ENCODE measurements at places on chromosomes 7 and 10.
A peak's percentile ranks its signal among the peaks of the same experiment; 100 is the strongest.

GRCh38 chr10:110836706-110837105 is 35.0 kb upstream of the PDCD4 start:
- no peak for DNase-seq

GRCh38 chr10:109895095-109895818 is 28.1 kb downstream of the XPNPEP1 start:
- DNase-seq: peak; percentile 67

- DNase-seq: no peak
These were observed 31.6 kb upstream of the KCNIP2 start for GRCh38 chr10:101875068-101875688.

DNA sequence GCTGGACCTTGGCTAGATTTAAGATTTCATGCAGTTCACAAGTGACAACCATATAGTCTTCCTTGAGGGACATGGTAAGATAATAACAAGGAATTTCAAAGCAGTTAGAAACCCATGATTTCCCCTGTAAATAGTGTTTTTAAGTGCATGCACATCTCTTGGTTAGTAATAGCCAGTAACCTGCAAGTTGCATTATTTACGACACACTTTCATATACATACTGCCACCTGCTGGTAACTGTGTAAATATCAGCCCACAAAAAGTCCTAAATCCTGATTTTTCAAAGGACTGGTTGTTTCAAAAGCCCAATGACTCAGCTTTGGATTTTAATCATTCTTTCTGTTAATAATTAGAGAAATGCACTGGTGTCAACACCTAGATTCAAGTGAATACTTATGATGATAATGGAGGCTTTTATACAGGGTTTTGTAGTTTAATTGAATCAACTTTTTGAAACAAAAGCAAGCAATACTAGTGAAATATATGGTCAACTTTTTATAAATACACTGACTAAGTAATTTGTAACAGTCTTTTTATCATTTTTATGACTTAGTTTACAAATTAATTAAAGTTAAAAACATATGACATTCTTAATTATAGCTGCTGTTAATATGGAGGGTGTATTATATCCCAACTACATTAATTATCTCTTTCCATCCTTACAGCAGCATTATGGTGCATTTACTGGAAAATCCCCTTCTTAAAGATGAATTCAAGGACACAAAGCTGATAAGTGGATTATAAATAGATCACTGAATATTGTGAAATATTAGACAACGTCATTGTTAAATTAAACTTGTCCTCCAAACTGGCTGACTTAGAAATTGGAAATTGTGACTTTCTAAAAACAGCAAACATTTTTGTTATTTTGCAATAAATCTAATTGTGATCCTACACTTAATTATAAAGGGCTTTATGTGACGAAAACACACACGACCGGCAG is 367.7 kb upstream of the SEMA3D start:
- DNase-seq: peak; percentile 80

GRCh38 chr7:103336761-103337160 is 7.8 kb downstream of the DNAJC2 start:
- DNase-seq: no peak

DNA sequence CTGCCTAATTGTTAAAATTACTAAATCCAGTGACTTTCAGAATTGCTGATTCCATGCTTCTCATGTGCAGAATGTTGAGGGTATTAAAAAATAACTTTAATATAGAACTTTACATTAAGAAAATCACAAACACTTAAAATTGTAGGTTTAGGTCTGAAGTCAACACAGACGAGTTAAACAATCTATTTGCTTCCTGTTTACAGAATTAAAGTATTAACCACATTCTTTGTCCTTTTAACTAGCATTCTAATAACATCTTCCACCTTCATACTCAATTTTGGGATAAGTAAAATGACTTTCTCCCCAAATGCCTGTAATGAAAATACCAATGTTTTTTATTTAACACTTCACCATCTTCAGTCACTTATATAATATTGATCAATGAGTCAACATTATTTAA is 2.2 kb downstream of the ITGB1 start:
- DNase-seq: no peak
